Hematopoietic multipotent progenitor cell treated with erythropoietin and hydrocortisone succinate and interleukin-3 and kit ligand, for 4 days (in vitro differentiated cells): ENCODE measurements at places on chromosomes 5 and 9.
A peak's percentile ranks its signal among the peaks of the same experiment; 100 is the strongest.

DNA sequence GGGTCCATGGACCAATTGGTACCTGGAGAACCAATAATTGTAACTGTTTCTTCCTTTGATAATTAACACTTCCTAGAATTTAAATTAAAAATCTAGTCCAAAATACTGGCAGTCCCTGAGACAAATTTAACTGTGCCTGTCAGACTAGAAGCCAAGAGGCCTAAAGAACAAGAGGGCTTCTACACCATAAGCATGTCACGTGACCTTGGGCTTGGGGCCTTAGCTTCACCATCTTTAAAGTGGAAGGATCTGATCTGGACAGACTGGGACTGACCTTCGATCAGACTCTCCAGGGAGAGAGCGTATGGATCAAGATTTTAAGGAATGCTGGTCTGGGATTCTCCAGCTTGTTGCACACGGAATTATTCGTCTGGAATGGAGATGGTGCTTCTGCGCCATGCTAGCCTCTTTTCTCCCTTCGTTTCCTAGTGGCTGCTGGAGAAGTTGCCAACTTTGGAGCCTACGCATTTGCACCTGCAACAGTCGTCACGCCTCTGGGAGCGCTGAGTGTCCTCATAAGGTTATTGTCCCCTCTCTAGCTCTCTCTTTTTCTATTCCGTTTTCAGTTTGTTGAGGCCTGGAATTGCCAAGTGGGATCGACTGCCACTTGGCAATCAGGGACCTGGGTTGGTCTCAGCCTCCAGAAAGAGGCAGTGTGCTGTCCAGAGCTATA, 8.4 kb downstream of the NIPAL4 start:
- DNase-seq: no peak

GRCh38 chr9:122807271-122807900, 7.5 kb downstream of the OR1K1 start:
- DNase-seq: no peak

GRCh38 chr9:71769175-71770161, 1.2 kb upstream of the CEMIP2 start:
- peak; percentile 79 for DNase-seq

DNA sequence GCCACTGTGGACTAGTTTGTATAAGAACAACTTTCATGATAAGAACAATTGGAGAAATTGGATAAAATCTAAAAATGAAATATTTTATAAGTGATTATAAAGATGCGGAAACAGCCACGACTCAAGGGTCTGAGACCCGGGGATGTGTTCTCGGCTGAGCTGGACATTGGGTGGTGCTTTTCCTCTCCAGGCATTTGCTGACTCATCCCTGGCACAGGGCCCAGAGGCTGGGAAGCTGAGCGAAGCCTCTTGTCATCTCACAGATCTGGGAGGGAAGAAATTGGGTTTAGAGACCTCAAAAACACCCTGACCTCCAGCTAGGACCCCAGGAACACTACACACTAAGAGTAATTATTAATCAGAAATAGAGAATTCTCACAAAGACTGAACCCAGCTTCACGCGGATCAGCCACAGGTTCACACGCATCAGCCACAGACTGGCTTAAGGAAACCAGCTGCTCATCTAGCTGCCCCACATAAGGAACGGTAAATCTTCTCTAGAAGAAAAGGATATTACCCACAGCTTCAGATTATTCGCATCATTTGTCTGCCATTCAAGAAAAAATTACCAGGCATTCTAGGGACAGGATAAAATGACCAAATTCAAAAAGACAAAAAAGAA, 2.8 kb upstream of the OR2V1 start:
- peak; percentile 79 for DNase-seq

- DNase-seq: no peak
Observed at GRCh38 chr5:135881819-135882218, 13.8 kb downstream of the IL9 start.

DNA sequence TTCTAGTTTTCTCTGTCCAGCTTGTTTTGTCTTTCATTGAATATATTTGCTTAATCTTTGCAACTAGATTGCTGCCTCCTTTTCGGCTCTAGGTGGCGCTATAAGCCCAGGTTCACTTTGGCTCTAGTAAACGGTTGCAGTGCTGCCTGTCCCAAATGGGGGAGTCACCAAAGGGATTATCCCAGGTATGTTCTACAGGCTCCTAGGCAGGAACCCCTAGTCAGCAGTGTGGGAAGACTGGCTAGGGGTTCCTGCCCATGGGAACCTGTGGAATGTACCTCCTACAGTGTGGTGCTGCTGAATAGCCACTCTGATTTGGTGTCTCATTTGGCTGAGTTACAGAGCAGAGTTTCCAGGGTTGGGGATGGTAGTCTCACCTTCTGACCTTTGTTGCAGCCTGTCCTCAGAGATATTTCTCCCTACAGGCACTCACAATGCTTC, 85.2 kb downstream of the ARSB start:
- peak; percentile 67 for DNase-seq

GRCh38 chr5:42606464-42606869, 150.2 kb upstream of the CCDC152 start:
- no peak for DNase-seq

DNA sequence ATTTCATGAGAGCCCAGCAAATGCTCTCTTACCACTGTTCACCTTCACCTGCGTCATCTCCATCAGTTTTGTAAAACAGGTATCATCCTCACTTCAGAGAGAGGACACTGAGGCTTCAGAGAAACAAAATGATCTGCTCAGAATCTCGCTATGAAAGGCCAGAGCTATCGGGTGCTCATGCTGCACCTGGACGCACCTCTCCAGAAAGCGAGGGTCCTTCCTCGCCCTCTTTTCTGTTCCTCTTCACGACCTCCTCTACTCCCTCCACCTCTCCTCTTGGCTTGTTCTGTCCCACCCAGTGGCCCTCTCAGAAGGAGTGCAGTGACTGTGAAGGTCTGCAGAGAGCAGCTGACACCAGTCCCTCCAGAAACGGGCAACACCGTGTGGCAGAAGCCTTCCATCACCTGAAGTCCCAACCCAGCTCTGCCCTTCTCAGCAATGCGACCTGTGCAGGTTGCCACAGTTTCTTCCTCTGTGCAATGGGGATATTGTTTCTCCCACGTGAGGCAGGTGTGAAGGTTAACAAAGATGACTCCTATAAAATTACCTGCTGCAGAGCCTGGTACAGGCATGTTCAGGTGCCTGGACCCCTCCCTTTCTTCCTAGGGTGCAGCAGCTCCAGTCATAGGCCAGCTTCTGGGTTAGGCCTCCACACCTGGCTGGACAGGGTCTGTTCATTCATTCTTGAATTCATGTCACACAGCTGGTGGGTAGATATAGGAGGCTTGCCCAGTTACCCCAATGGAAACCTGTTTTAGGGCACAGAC, 45.3 kb upstream of the ANGPTL2 start:
- DNase-seq: no peak

- DNase-seq: no peak
Observed at GRCh38 chr5:80759866-80760577, 105.2 kb upstream of the DHFR start.

- DNase-seq: no peak
Observed at GRCh38 chr9:127186806-127187205, 64.4 kb upstream of the ANGPTL2 start.

GRCh38 chr9:81535542-81536241, 153.7 kb downstream of the TLE1 start:
- DNase-seq: no peak

GRCh38 chr9:84140535-84141101, 160.0 kb downstream of the RMI1 start:
- DNase-seq: peak; percentile 32

- DNase-seq: no peak
Observed at GRCh38 chr5:110268985-110269384, 457.5 kb downstream of the TMEM232 start.

DNA sequence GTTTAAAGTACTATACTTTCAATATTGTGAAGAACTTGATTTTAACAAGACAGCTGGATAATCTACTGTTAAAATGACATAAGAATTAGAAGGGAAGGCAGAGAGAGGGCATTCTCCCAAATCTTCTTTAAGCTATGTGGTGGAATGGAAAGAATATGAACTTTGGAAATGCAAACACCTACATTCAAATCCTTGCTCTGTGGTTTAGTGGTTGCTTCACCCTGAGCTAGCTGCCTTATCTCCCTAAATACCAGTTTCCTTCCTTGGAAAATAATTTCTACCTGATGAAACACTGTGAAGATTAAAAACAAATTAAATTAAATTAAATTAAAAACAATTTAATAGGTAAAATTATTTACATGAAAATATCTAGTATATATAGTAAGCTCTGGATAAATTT, 98.5 kb downstream of the GPR21 start:
- DNase-seq: no peak

GRCh38 chr9:104280178-104280560, 186.1 kb downstream of the SMC2 start:
- no peak for DNase-seq

- DNase-seq: no peak
Observed at GRCh38 chr9:79644601-79645000, 72.8 kb downstream of the TLE4 start.

DNA sequence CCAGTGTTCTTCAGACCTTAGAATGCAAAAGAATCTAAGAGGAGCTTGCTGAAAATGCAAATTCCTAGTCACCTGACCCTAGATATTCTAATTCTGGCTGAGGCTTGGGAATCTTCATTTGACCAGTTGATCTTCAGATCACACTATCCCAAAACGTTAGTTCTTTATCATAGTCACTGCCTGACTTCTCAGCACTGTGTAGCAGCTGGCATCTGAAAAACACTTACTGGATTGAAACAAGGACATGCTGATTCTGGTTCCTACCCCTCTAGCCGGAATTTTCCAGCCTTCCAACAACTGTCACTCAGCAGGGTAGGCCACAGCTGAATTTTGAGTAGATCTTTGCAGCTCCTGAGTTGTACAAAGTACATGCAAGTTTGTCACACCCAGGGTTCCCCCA, 72.2 kb downstream of the EBF1 start:
- DNase-seq: no peak

DNA sequence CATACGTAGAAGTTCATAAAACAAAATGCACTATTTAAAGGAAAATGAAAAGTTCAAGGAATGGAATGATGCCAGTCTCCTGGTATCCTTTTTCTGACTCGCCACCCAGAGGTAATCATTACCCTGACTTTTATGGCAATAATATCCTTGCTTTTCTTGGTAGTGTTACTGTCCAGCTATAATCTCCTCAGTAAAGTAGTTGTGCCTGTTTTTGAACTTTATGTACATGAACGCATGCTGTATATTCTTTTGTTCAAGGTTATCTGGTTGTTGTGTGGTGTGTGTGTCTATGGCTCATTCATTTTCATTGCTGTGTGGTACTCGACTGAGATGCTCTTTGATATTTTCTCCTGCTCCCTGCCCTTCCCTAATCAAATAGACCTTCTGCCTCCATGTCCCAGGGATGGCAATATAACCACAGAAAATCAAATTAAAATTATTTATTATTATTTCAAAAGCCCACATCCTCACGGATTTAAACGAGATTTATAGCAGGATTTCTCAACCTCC, 29.2 kb upstream of the FBP1 start:
- no peak for DNase-seq

DNA sequence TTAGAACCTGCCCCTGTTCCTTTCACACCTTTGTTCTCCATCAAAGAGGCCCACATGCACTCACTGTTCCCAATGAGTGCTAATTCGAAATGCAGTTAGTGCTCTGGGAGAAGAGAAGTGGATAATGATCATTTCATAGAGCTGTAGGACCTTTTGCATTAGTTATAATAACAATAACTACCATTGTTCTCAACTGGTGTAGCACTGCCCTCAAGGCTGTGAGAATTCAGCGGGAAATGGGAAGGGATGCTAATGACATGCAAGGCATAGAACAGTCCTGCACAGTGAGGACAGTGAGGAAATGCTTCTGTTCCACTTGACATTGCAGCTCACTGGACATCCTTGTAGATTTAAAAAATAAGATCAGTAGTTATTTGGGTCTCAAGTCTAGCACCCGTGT, 187.4 kb downstream of the FBXL7 start:
- DNase-seq: no peak

DNA sequence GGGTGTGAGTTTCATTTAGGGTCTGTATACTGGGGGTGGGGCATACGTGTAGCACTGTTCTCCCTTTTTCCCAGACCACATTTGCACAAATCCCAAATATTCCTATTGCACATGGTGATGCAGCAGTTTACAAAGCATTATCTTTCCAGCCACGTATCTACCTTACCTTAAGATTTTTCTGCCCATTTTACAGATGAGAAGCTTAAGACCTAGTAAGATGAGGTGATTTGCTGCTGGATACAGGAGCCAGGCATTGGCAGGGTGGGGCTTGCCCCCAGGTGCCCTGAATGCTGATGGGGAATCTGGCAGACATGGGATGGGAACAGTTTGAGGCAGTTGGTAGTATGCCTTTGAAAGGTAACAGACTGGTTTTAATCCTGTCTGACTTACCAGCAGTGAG, 12.5 kb downstream of the LHX2 start:
- DNase-seq: no peak

- DNase-seq: no peak
Observed at GRCh38 chr5:79050498-79050897, 19.0 kb downstream of the DMGDH start.

GRCh38 chr5:32339198-32339597, 26.5 kb upstream of the MTMR12 start:
- DNase-seq: peak; percentile 57

- no peak for DNase-seq
Observed at GRCh38 chr5:4216142-4216541, 620.5 kb downstream of the IRX1 start.

GRCh38 chr9:107144475-107144874, 138.6 kb upstream of the RAD23B start:
- no peak for DNase-seq

DNA sequence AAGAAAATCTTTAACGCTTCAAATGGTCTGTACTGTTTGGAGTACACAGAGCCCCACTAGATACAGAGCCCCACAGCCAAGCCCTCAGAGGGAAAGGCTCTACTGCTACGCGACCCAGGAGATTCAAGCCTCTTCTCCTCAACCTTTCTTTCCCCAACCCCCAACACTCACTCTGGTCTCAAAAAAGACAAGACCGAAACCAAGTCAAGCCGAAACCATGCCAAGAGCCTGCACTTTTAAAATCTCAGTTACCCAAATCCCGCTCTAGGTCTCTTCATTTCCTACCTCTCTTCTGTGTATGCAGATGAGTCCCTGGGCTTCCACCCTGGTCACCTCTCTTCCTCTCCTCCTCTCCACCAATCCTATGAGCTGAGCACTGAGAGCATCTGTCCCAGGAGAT, 31.9 kb downstream of the BARHL1 start:
- DNase-seq: no peak

DNA sequence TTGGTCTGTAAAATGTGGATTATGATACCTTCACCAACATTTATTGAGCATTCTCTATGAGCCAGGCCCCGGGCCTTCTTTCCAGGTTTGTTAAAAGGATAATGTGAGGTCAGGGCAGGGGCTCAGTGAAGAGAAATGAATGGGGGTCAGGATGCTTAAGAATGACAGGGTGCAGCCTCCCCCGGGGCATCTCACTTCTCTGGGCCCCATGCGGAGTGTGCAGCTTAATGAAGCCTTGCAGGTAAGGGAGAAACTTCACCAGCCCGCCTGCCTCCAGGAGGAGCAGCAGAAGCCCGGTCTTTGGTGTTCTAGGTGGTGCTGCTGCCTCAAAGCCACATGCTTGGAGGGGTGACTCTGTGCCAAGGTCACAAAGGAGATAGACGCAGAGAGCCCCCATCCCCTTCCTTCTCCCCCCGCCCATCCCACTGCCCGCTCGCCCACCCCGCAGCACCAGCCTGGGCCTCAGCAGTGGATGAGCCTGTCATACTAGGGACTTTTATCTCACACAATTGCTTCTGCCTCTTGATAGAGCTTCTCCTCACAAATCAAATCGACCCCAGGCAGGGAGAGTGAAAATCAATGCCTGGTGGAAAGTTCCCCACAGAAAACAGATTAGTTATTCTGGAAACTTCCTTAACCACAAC, 244.8 kb downstream of the PBX3 start:
- no peak for DNase-seq
